GM23338 (cell line): ENCODE measurements at places on chromosomes 16 and 17. TPM values are rescaled to one million over a fixed set of nuclear protein-coding genes. Genes with fewer than 3 reads are reported as not detected.

The AATK gene
- total RNA-seq = 2.3 and 5.0 TPM in 2 replicates

- no peak overlapping the region for H3K27ac ChIP-seq
- no peaks in the 10 kb centered on the region; the same call in 1 of the 2 replicates for H3K4me1 ChIP-seq
- no peaks in the 10 kb centered on the region for H3K27me3 ChIP-seq
- DNase-seq = no peak
- no peak overlapping the region for H3K4me3 ChIP-seq
- H3K36me3 ChIP-seq = no peaks in the 10 kb centered on the region; the same call in 1 of the 2 replicates
These were observed 4.9 kb downstream of the STX1B start for GRCh38 chr16:31005350-31006085.

- H3K27ac ChIP-seq = no peak overlapping the region
- H3K36me3 ChIP-seq = no peaks in the 10 kb centered on the region
- no peaks in the 10 kb centered on the region for H3K4me1 ChIP-seq
These were observed 27.2 kb upstream of the BRD7 start for GRCh38 chr16:50395763-50396710.

GRCh38 chr17:47246120-47246519, 7.5 kb upstream of the ITGB3 start:
- peaks cover 6% of the 10 kb centered on the region; the same call in 1 of the 2 replicates for H3K27me3 ChIP-seq
- no peak for DNase-seq
- H3K4me3 ChIP-seq = no peak overlapping the region
- H3K27ac ChIP-seq = no peak overlapping the region
- H3K36me3 ChIP-seq = no peaks in the 10 kb centered on the region

DNA sequence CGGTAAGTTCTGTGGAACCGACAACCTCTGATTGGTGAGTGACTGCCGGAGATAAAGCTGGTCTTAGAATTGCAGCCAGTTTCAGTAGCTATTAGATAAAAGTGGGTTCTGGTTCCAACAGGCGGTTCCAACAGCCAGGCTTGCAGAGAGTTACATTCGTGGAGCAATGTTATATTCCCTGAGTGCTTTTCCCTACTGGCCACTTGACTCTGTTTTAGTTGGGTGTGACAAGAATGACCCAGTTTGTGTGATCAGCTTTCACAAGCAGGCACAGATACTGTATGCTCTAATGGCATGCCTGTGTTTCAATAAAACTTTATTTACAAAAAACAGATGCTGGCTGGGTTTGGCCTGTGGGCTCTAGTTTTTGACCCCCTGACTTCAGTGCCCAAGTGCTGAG, 196.6 kb downstream of the SNX29 start:
- no peak for DNase-seq
- H3K27ac ChIP-seq = no peak overlapping the region
- no peak overlapping the region for H3K4me3 ChIP-seq
- no peaks in the 10 kb centered on the region for H3K36me3 ChIP-seq
- no peaks in the 10 kb centered on the region for H3K27me3 ChIP-seq
